ENCODE measurements at places on chromosomes 4 and X.

DNA sequence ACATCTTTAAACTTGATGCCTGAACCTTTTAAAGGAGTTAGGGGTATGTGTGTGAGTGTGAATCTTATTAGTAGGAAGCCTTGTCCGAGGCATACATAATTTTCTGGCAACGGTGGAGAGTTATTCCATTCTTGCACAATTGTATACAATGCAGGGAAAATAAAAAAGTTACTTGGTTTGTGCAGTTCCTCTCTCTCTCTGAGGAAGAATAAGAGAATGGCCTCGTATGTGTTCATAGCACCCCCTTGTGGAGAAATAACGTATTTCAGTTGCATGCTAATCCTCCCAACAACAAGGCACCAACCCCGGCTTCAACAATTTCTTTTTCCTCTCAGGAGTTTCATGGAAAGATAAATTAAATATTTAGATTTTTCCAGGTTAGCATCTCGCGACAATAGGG, 33.7 kb upstream of the FGF13 start:
- H3K27me3 ChIP-seq, result no peaks in the 10 kb centered on the region
- no peaks in the 10 kb centered on the region for H3K4me1 ChIP-seq
- H3K4me3 ChIP-seq, result no peak overlapping the region
- peak; percentile 12 for DNase-seq
- no peak overlapping the region for H3K27ac ChIP-seq

DNA sequence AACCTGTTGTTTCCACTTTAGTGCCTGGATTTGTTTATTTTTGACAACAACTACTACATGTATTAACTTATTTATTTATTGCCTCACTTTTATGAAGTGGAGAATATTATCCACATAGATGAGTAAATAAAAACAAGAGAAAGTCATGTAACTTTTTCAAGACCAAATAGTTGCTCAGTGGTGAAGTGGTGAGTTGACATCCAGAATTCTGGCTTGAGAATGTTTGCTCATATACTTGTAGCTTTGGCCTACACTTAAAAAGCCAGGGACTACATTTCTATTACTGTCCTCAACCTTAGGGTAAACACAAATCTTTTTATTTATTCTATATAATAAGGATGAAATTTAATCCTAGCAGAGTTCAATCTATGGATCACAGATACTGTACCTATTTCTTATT, 47.7 kb upstream of the GALNTL6 start:
- no peak for DNase-seq
- H3K4me3 ChIP-seq, result no peak overlapping the region
- no peaks in the 10 kb centered on the region for H3K4me1 ChIP-seq
- no peaks in the 10 kb centered on the region for H3K27me3 ChIP-seq
- no peaks in the 10 kb centered on the region for H3K36me3 ChIP-seq
- no peak overlapping the region for H3K27ac ChIP-seq

DNA sequence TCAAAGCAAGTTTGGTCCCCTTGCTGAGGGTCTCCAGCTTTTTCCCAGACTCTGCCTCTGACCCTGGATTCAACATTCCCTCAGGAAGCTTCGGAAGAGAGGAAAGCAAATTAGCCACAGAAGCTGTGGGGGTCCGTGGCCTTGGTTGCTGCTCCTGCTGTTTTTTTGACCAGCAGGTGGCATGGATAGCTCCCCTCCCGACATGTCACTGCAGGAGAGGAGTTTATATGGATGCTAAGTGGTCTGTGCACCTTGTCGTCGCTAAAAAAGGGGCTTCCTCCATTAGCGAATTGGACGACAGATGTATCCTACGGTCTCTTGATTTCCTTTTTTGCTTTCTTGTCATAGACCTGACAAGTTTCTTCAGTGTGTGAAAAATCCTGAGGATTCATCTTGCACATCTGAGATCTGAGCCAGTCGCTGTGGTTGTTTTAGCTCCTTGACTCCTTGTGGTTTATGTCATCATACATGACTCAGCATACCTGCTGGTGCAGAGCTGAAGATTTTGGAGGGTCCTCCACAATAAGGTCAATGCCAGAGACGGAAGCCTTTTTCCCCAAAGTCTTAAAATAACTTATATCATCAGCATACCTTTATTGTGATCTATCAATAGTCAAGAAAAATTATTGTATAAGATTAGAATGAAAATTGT, 70.2 kb downstream of the CD38 start:
- H3K36me3 ChIP-seq, result no peaks in the 10 kb centered on the region
- H3K27me3 ChIP-seq, result peaks cover 9% of the 10 kb centered on the region
- H3K27ac ChIP-seq, result no peak overlapping the region
- no peak overlapping the region for H3K4me3 ChIP-seq

DNA sequence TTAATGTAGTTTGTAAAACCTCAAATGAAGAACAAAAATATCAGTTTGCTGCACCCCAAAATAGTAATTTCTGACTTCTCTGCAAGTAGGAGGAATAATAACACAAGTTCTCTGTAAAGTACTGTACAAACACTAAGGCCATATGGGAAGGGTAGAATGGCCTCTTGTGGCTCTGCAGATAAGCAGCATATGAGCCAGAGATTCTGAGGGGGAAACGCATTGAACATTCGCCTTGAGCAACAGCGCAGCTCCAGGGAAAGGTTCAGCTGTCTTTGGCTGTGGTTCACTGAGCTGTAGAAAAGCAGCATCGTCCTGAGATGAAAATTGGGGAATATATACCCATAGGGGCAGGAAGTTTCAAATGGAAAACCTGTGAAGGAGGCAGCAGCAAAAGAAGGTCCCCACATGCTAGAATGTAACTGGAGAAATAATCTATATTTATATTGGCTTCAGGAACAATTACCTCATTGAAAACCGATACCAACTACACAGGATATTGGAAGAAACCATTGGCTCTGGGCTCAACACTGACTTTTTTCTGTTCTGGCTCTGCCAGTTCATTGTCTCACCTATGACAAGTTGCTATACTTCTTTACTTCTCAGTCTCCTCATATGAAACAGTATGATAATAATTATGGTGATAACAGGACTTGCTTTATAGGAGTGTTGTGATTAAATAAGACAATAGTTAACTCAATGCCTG, 357.6 kb upstream of the CPEB2 start:
- H3K27ac ChIP-seq, result no peak overlapping the region
- no peaks in the 10 kb centered on the region for H3K36me3 ChIP-seq
- no peak overlapping the region for H3K4me3 ChIP-seq
- DNase-seq, result no peak

DNA sequence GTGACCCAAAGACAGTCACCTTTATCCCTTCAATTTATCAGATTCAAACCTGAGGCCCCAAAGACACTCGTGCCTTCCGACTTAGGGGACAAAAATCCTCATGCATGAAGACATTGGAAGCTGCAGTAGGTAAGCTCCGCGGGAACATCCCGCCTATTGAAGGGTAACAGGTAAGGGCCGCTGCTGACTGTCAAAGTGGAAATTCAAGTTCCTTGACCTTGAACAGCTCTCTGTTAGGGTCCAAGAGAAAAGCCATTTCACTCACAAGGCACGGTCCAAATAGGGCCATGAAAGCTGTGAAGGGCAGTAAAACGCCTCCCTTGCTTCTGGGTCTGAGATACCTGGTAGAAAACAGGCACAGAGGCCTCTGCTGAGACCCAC, 34.2 kb downstream of the CCDC149 start:
- no peak overlapping the region for H3K27ac ChIP-seq
- no peak overlapping the region for H3K4me3 ChIP-seq
- no peaks in the 10 kb centered on the region for H3K27me3 ChIP-seq

DNA sequence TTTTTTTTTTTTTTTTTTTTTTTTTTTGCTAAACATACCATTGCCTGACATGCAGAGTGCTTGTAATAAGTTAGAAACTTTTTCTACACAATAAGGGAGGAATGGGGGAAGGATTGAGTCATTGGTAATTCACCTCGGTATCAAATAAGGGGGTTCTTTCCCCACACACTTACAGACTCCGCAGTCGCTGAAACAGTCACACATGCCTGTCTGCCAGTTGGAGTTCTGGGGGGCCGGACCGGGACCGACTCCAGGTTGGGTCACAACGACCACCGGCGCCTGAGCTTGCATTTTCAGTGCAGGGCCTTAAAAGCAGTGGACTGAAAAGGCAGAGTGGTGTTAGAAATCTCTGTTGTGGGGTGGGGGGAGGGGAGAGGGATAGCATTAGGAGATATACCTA, 6.9 kb downstream of the PLAC8 start:
- DNase-seq, result no peak
- H3K4me3 ChIP-seq, result no peak overlapping the region
- no peak overlapping the region for H3K27ac ChIP-seq
- peaks cover 24% of the 10 kb centered on the region for H3K4me1 ChIP-seq

DNA sequence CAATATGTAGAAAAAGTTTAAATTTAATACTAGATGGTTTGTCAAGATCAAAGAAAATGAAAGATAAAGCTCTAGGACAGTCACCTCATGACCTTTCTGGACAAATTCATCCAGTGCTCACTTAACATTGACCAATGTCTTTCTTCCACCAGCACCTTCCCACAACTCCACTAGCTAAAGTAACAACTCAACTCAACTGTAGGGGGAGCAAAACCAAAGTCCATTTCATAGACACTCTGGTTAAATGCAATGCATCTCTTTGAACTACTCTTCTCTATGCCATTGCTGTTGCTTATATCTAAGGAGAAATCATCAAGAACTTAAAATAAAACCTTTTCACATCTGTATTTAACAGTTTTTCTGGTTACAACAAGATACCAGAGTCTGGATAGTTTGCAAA, 25.1 kb downstream of the UGT2B4 start:
- peaks cover 12% of the 10 kb centered on the region for H3K4me1 ChIP-seq
- H3K27me3 ChIP-seq, result no peaks in the 10 kb centered on the region
- DNase-seq, result no peak
- H3K4me3 ChIP-seq, result no peak overlapping the region
- H3K27ac ChIP-seq, result no peak overlapping the region

DNA sequence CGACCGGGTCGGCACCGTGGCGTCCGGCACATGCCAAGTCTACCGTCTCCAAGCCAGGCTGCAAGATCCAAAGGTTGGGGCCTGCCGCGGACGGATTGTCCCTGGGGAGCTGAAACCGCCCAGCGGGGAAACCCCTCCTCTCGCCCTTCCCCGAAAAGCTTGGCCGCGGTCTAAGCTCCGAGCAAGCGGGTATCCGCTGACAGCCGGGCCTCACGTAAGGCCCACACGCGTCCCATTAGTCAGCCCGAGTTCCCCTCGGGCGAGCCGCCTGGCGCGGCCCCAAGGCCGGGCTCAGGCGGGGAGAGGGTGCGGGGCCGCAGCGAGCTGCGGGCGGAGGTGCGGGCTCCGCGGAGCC, 6.8 kb upstream of the BCOR start:
- H3K4me3 ChIP-seq, result peak overlapping the region; percentile 63
- no peaks in the 10 kb centered on the region for H3K36me3 ChIP-seq
- no peak for DNase-seq
- H3K27me3 ChIP-seq, result no peaks in the 10 kb centered on the region

DNA sequence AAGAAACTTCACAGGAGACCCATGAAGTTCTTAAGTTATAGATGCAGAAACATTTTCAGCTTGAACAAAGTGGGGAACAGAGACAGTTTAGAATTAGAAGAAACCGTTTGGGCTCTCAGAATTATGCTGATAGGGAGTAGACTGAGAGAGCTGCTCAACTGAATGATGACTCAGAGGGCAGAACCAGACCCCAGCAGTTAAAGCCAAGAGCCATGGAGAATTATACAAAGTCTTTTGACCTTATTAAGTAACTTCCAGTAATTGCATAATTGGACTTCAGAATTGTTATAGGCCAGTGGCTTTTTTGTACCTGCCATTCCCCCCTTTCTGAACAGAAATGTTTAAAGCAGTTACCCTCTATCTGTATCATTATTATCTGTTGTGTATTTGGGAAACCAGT, 642.1 kb downstream of the CCSER1 start:
- no peaks in the 10 kb centered on the region for H3K4me1 ChIP-seq
- no peak for DNase-seq
- no peaks in the 10 kb centered on the region for H3K27me3 ChIP-seq

GRCh38 chr4:93467484-93468155, 360.9 kb upstream of the ATOH1 start:
- no peaks in the 10 kb centered on the region for H3K27me3 ChIP-seq
- no peak for DNase-seq
- H3K36me3 ChIP-seq, result no peaks in the 10 kb centered on the region
- H3K4me3 ChIP-seq, result no peak overlapping the region

Data from HepG2 (cell line).